ENCODE measurements at places on chromosomes 2 and 18.

- no peak for DNase-seq
Observed at GRCh38 chr2:99659874-99660273, 170.1 kb upstream of the REV1 start.

DNA sequence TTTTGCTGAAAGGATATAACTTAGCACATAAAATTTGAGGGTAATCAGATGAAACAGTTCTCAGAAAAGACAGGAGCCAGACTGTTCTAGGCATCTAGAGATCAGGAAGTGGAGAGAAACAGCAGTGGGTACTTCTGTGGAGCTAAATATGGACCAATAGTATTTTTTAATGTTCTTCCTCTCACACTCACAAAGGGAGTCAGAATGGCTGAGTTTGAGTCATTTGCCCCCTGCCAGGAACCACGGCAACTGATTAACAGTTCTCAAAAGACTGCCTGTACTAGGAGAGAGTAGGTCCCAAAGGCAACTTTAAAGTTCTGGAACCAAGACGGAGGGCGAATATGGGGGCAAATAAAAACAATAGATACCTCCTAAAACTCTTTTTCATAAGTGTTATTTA is 107.5 kb downstream of the GULP1 start:
- DNase-seq = peak; percentile 53

DNA sequence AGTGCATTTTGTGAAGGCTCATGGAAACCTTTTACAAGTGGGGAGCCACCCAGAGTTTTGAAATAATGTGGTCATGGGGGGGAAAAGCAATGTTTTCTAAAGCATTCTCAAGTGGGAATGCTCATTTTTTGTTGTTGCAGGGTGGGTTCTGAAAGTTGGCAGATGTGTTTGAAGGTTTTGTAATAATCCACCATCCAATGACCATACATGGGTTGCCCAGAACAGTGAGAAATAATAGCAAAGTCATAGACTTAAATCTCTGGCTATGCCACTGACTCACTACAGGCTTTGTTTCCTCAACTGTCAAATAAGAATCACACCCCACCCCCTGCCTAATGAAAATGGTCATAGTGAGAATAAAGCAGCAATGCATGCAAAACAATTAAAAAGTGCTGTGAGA is 2.9 kb downstream of the DSG3 start:
- no peak for DNase-seq

- DNase-seq = no peak
Observed at GRCh38 chr2:134324430-134324829, 70.6 kb downstream of the MGAT5 start.

DNA sequence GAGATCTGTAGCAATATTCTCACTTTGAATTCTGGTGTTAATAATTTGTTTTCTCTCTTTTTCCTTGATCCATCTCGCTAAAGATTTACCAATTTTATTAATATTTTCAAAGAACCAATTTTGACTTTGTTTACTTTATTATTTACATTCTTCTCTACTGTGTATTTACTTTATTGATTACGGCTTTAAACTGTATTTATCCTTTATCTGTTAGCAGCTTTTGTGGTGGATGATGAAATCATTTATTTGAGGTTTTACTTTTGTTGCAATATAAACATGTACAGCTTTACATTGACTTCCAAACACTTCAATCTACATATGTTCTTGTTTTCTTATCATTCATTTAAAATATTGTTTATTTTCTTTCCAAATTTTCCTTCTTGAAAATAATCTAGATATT is 719.9 kb downstream of the ADCYAP1 start:
- DNase-seq = no peak

GRCh38 chr2:24878341-24878740 is 41.7 kb downstream of the ADCY3 start:
- no peak for DNase-seq

- DNase-seq = no peak
Observed at GRCh38 chr18:74806073-74806472, 208.4 kb downstream of the ZNF407 start.

DNA sequence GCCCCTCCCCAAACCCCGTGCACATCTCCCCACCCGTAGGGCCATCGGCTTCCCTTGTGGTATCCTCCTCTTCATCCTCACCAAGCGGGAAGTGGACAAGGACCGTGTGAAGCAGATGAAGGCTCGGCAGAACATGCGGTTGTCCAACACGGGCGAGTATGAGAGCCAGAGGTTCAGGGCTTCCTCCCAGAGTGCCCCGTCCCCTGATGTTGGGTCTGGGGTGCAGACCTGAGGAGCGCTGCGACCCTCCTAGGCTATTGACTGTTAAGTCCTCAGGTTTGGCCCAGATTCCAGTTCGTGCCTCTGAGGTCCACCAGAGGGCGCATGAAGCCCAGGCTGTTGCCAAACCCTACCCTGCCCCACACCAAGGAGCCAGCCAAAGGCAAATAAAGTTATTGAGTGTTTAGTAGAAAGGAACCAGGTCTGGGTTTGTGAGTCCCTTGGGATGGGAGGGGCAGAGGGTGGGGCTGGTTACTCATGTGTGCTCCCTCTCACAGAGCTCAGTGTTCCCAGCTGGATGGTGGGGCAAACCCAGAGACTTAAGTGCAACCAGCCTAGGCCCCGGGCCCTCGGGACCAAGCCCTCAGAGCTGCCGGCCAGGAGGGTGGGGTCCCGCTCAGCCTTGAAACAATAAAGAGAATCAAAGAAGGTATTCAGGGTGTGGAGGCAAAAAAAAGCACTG is 2.4 kb downstream of the PNKD start:
- peak; percentile 92 for DNase-seq

DNA sequence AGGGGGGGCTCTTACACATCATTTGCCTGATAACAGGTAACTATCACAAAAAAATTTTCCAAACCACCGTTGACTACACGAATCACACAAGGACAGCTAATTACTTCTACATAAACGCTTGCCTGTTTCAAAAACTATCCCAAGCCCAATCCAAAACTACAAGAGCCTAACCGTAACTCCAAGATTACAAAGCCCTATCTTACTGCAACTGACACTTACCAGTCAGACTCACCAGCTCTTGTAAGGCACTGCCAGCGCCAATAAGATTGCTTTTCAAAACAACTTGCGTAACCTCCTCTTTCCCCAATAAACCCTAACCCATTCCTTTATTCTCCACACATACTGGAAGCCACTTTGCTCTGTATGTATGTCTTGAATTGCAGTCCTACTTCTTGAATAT is 148.4 kb downstream of the NBAS start:
- DNase-seq = no peak

GRCh38 chr18:8036551-8036950 is 469.4 kb downstream of the PTPRM start:
- no peak for DNase-seq

DNA sequence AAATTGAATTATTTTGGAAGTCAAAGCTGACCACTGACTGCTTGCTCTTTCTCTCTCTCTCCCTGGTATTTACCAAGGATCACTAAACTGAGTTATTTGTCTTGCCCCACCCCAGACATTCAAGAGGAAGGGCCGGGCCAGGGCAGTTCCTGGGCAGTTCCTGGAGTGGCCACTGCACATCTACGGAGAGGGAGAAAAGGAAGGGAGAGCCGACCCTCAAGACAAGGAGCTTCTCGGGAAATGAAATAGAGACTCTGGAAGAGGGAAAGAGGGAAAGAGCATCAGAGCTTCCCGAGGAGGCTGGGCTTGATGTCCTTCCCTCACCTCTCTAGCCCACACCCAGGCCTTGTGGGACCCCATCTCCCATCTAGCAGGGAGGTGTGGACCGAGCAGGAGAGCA is 83.1 kb downstream of the SEPTIN10 start:
- DNase-seq = no peak

DNA sequence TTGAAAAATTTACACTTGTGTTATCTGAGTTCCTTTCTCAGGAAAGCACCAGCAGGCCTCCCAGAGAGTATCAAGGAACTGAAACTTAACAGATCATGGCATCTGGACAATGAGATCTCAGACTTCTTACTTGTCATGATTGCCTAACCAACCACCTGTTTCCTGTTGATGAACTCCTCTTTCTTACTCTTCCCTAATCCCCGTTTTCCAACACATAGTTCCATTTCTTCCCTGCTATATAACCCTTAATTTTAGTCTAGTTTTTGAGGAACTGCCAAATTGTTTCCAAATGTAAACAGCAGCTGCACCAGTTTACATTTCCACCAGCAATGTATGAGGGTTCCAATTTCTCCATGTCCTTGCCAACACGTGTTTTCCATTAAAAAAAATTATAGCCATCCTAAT is 6.1 kb upstream of the FAM171B start:
- DNase-seq = no peak

- DNase-seq = no peak
Observed at GRCh38 chr2:208315081-208315788, 49.2 kb downstream of the PIKFYVE start.

DNA sequence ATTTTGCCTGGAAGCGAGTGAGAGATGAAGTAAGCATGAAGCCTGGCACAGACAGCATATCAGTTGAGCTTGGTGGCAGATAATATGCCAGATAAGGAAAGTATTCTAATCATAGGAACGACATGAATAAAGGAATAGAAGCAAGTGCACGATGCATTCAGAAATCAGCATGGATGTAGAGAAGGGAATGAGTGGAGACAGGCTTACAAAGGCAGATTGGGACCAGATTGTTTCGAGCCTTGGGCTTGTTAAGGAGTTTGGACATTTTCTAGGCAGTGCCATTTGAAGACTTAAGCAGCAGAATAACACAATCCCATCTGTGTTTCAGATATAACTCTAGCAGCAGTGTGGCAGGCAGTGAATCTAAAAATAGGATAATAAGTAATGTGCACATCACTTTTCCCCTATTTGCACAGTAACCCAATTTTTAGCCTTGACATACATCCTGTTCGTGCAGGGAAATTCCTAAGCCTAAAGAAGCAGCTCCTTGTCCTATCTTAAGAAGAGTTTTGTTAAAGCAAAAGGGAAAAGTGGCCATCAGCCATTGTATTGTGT is 450.2 kb downstream of the PLCL1 start:
- DNase-seq = peak; percentile 28

DNA sequence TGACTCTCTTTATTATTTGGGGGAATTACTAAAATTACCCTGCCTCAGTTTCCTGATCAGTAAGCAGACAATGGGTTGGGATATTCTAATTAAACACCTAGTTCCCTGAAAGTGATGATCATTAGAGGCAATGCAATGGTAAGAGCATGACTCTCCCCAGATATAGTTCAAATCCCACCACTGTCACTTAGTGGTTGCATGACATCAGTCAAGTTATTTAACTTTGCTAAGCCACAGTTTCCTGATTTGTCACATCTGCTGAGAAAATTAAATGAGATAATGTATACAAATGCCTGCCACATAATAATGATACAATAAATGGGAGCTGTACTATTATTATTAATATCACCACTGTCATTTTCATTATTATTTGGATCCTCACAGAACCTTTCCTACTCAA is 29.9 kb downstream of the ZEB2 start:
- DNase-seq = no peak

GRCh38 chr2:67824186-67824585 is 238.6 kb downstream of the C1D start:
- no peak for DNase-seq

GRCh38 chr2:153595939-153596338 is 117.4 kb upstream of the RPRM start:
- DNase-seq = no peak

GRCh38 chr2:19837235-19837766 is 64.5 kb downstream of the TTC32 start:
- no peak for DNase-seq

- DNase-seq = peak; percentile 48
Observed at GRCh38 chr18:27843783-27844777, 332.9 kb downstream of the CDH2 start.

DNA sequence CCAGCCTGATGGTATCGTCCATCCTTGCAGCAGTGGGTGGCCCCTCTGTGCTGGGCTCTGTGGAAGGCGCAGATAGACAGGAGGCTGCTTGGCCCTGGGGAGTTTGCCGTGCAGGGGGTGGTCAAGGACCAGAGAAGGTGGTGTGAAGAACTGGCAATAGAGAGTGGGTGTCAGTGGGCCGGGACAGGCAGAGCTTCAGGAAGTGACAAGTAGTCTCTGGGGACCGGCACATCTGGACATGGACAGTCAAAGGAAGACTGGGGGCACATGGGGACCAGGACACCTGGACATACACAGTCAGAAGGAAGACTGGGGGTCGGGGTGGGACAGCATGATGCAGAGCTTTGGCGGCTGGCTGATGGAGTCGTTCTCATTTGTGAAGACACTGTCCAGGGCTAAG is 335.9 kb downstream of the AGAP1 start:
- no peak for DNase-seq

DNA sequence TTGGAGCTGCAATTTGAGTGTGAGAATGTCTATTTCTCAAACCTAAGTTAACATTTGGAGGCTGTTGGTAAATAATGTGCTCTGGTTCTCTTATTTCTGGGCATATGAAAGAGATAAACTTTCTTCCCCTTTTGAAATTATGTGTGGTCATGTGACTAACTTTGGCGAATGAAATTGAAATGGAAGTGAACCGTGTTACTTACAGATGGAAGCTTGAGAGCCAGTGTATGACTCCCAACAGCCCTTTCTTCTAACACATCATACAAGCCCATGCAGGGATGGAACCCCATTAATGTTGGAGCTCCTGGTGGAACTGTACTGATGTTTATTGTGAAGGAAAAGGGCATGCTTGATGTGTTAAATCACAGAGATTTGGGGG is 725.8 kb downstream of the TSN start:
- DNase-seq = no peak

Data from COLO829 (cell line).